Mesothelial cell of epicardium (in vitro differentiated cells): ENCODE measurements at places on chromosomes 16 and 17. TPM values are rescaled to one million over a fixed set of nuclear protein-coding genes. Genes with fewer than 3 reads are reported as not detected.

RGS11 gene
- total RNA-seq: 3.4 to 4.0 TPM (median 3.5 TPM) in 3 replicates

FBXW10 gene
- total RNA-seq: 0.16 to 0.42 TPM (median 0.18 TPM) in 3 replicates

CCDC92B gene
- total RNA-seq: 0.47 to 0.62 TPM (median 0.58 TPM) in 3 replicates

MPDU1 gene
- total RNA-seq: 44.8 to 45.5 TPM (median 45.5 TPM) in 3 replicates

CHST5 gene
- 0.40 to 0.50 TPM (median 0.49 TPM) in 3 replicates for total RNA-seq

WNT9B gene
- total RNA-seq: 1.2 to 2.0 TPM (median 1.6 TPM) in 3 replicates

HSD17B1 gene
- total RNA-seq: 1.6 to 3.0 TPM (median 2.2 TPM) in 3 replicates

ZNF205 gene
- 15.4 to 16.7 TPM (median 16.0 TPM) in 3 replicates for total RNA-seq

NGFR gene
- 14.7 to 16.1 TPM (median 14.9 TPM) in 3 replicates for total RNA-seq

CD300LB gene
- total RNA-seq: not detected in 3 replicates

COX6A2 gene
- not detected in 3 replicates for total RNA-seq

ABCA10 gene
- total RNA-seq: 0.45 to 0.74 TPM (median 0.55 TPM) in 3 replicates

ZMYND15 gene
- total RNA-seq: 0.78 to 0.93 TPM (median 0.81 TPM) in 3 replicates

HASPIN gene
- 4.2 to 5.2 TPM (median 4.4 TPM) in 3 replicates for total RNA-seq

CCT6B gene
- 3.2 to 3.5 TPM (median 3.3 TPM) in 3 replicates for total RNA-seq

CETP gene
- 0.13 TPM in 1 of 3 replicates, not detected in the others for total RNA-seq

BRIP1 gene
- 12.3 to 13.3 TPM (median 12.8 TPM) in 3 replicates for total RNA-seq

GRB7 gene
- total RNA-seq: 44.6 to 53.3 TPM (median 46.4 TPM) in 3 replicates

TLCD2 gene
- total RNA-seq: 8.6 to 9.2 TPM (median 8.7 TPM) in 3 replicates

MT1A gene
- not detected in 3 replicates for total RNA-seq

CEMP1 gene
- 0.75 to 1.7 TPM (median 1.1 TPM) in 3 replicates for total RNA-seq

GSE1 gene
- total RNA-seq: 193 to 218 TPM (median 208 TPM) in 3 replicates

CA5A gene
- not detected in 3 replicates for total RNA-seq

SLC47A1 gene
- total RNA-seq: 5.5 to 9.2 TPM (median 5.9 TPM) in 3 replicates

HES7 gene
- total RNA-seq: 0.45 to 0.75 TPM (median 0.66 TPM) in 3 replicates

VTN gene
- 0.47 to 0.51 TPM (median 0.50 TPM) in 3 replicates for total RNA-seq

GNAO1 gene
- total RNA-seq: 2.2 to 3.3 TPM (median 2.8 TPM) in 3 replicates

CDH16 gene
- total RNA-seq: not detected in 3 replicates

FOXO3B gene
- 20.4 to 21.3 TPM (median 20.9 TPM) in 3 replicates for total RNA-seq

TMEM114 gene
- total RNA-seq: not detected in 3 replicates

ZNF276 gene
- total RNA-seq: 35.0 to 42.2 TPM (median 39.3 TPM) in 3 replicates

GRAP gene
- total RNA-seq: 1.4 to 1.8 TPM (median 1.6 TPM) in 3 replicates

MT1M gene
- not detected in 3 replicates for total RNA-seq

DOC2B gene
- total RNA-seq: 55.3 to 60.2 TPM (median 59.6 TPM) in 3 replicates

BAIAP3 gene
- 1.3 to 2.4 TPM (median 2.3 TPM) in 3 replicates for total RNA-seq

DGKE gene
- 8.2 to 9.4 TPM (median 8.6 TPM) in 3 replicates for total RNA-seq

STH gene
- not detected in 3 replicates for total RNA-seq

CHAD gene
- total RNA-seq: not detected in 3 replicates

KRT33A gene
- total RNA-seq: not detected in 3 replicates

CYBA gene
- total RNA-seq: 116 to 127 TPM (median 121 TPM) in 3 replicates
